Hematopoietic multipotent progenitor cell treated with erythropoietin and hydrocortisone succinate and interleukin-3 and kit ligand, for 8 days (in vitro differentiated cells): ENCODE measurements at places on chromosomes 3 and 15.

GRCh38 chr15:92989470-92989869 is 89.3 kb downstream of the CHD2 start:
- no peak for DNase-seq

DNA sequence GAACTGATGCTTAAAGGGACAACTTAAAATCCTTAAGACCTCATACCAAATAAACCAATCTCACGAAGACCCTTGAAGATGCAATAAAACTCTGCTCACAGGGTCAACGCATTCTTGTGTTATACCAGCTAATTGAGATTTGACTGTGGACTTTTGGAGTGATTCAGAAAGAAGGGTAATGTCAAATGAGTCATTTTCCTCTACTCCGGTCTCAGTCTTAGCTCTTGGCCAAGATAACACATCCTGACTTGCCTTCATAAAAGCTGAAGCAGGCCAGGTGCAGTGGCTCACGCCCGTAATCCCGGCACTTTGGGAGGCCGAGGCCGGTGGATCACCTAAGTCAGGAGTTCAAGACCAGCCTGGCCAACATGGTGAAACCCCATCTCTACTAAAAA is 3.8 kb downstream of the PKM start:
- DNase-seq = no peak

GRCh38 chr3:24494618-24495325 is at the start of gene THRB:
THRB (minus strand) TSS chr3:24494850.
- DNase-seq = peak; percentile 77

DNA sequence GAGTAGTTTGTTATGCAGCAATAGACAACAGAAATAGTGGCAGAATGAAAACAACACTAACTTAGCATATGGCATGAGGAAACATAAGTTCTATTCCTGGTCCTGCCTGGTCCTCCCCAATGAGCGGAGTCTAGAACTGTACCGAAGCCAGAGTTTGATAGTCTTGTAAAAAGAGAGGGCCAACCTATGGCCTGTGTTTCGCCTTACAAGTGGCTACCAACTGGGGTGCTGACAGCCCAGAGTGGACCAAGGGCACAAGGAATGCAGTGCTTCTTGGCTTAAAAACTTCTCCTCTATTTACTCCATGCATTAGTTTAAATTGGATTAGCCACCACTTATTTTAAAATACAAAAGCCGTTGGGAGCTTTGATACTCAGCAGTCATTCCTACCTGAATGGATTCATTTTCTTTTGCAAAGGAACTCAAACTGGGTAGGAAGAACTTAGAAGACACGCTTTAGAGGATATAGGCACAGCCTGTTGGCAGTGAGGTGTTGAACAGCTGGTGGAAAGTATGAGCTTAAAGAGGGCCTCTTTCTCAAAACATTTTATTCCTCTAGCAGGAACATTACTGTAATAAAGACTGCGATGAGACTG is 302.9 kb downstream of the PLCL2 start:
- no peak for DNase-seq

- DNase-seq = peak; percentile 81
These were observed 18.7 kb downstream of the AP3S2 start for GRCh38 chr15:89874926-89875564.

DNA sequence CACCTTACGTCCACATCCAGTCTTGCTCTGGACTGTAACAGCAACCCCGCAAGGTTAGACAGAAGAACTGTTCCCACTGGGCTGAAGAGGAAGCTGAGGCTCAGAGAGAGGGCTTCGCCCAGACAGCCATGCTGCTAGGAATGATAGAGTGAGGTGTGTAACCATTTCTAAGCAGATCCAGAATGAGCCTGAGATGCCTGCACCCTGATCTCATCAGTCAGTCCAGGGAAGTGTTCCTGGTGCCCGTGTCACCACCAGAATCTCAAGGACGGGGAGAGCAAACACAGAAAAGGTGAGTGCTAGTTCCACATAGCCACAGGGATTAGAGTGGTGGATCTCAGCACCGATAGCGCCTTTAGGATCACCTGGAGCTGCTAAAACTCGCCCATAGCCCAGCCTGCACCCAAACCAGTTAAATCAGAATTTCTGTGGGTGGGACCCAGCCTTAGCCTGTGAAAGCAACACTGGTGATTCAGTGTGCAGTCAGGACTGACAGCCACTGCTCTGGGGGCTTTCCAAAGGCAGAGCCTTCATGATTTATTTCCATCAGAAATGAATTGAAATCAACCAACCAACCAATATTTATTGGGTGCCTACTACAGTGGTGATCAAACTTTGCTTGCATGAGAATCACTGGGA is 12.3 kb downstream of the ISLR start:
- no peak for DNase-seq

DNA sequence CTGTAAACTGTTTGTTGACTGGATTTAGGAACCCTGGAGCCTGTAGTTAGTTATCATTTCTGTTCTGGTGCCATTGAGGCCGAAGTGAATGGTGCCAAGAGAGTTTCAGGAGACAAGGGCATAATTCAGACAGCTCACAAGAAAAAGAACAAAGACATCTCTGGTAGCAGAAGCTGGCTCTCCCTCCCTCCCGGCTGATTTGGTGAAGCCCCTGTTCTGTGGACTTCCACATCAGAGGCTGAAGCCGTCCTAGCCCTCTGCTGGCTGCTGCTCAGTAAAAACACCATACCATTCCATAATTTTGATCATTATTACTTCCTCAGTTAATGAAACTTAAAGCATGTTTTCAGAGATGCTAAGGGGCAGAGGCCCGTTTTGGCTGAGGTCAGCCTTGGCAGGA is 381.2 kb upstream of the WNT5A start:
- DNase-seq = no peak

DNA sequence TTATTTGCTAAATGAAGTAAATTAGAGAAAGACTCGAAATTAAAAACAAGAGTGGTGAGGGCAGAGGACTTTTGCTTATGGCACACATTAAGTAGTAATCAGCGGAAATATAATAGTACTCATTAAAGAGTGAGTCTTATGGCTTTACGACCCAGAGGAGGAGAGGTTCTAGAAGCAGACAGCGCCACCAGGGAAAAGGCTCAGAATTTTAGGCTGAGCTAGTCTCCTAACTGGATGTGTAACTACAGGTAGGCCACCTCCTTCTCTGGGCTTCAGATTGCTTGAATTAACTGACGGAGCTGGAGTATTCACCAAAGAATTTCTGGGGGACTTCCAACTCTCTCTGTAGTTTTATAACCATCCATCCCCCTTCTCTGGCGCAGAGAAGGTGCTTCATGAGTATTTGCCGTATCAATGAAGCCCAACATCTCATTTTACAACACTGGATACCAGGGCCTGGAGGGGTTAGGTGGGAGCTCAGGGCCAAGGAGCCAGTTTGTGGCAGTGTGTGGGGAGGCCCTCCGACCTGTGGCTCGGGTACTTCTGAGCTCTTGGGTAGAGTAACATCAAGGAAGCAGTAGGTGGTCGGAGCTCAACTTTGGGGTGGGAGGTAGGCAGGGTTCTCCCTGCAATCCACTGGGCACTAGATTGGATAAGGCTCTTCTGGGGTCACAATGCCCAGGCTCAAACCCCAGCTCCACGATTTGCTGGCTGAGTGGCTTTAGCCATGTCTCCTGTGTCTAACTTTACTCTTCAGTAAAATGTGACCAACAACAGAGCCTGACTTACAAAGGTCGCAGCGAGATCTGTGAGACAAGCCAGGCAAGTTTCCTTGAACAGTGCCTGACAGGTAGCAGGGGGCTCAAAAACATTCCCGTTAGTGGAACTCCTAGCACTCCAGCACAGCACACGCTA is 1.1 kb downstream of the CHCHD4 start:
- DNase-seq = peak; percentile 24

- no peak for DNase-seq
These were observed 285.1 kb upstream of the CCDC54 start for GRCh38 chr3:107092121-107092520.

GRCh38 chr15:44790656-44791055 is 54.3 kb downstream of the TRIM69 start:
- DNase-seq = no peak

DNA sequence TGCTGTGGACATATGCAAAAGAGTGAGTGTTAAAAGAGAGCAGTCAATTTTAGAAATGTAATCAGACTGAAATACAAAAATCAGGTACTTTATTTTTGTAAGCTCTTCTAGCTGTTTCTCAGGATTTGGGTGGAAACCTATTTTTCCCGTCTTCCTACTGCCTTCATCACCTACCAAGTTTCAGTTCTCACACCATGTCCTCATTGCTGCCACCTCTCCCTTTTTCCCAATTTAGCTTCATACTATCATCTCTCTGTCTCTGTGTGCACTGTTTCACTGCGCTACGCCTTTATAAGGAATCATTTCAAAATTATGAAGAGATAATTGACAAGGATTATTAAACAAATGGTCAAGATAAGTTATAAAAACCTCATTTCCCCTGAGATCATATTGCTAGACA is 7.7 kb downstream of the SRP14 start:
- no peak for DNase-seq

GRCh38 chr3:41224120-41224806 is 25.0 kb downstream of the CTNNB1 start:
- no peak for DNase-seq

GRCh38 chr15:41585127-41586047 is 26.4 kb downstream of the TYRO3 start:
- DNase-seq = peak; percentile 47

- DNase-seq = peak; percentile 22
These were observed 1.2 kb downstream of the ERC2 start for GRCh38 chr3:56467108-56467507.

- no peak for DNase-seq
These were observed 17.8 kb upstream of the MCCC1 start for GRCh38 chr3:183117056-183117455.
